Activated naive CD4-positive, alpha-beta T cell treated with anti-CD3 and anti-CD28 coated beads for 36 hours (primary cell): ENCODE measurements at places on chromosomes 11 and 22.

- no peak overlapping the region for H3K27ac ChIP-seq
- no peaks in the 10 kb centered on the region for H3K36me3 ChIP-seq
- no peaks in the 10 kb centered on the region for H3K27me3 ChIP-seq
- H3K4me3 ChIP-seq, result no peak overlapping the region
- DNase-seq, result no peak
Observed at GRCh38 chr11:40240284-40240683, 1219.2 kb downstream of the LRRC4C start.

DNA sequence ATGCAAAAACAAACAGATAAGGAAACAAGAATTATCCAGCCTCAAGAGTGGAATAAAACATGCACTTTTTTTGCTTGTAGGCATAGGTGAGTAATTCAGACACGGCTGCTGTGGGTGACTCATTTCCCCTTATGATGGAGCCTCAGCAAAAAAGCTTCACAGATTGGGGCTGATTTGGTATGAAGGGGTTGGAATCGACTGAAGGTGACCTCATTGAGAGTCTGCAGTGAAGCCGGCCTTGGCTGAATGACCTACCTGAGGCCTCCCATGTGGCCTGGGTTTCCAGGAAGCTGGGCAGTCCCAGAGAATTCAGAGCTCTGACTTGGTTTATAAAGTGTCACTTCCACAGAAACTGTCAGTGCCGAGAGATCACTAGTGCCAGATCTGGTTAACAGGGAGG is 34.2 kb upstream of the VPREB1 start:
- peaks cover 37% of the 10 kb centered on the region for H3K4me1 ChIP-seq
- H3K27ac ChIP-seq, result peak overlapping the region; percentile 92
- no peaks in the 10 kb centered on the region for H3K36me3 ChIP-seq
- H3K4me3 ChIP-seq, result peak overlapping the region; percentile 38

GRCh38 chr22:48757581-48757980 is 1070.1 kb downstream of the BRD1 start:
- H3K4me3 ChIP-seq, result no peak overlapping the region
- no peaks in the 10 kb centered on the region for H3K4me1 ChIP-seq
- H3K36me3 ChIP-seq, result no peaks in the 10 kb centered on the region
- H3K27me3 ChIP-seq, result peaks cover 23% of the 10 kb centered on the region

DNA sequence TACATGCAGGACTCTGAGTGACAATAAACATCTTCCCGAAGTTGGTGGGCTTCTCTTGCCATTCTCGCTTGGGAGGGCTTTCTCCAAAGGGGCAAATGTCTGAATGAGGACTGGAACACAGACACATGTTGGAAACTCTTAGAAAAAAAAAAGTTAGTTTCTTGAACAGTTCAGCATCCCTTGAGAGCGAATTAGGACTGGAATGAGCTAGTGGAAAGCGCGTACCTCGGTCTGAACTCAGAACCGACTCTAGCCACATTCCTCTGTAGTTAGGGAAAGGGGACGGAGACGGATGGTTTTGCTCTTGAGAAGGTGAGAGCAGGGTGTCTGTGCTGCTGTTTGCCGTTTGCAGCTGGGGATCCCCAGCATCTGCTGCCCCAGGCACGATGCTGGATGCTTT is 517.3 kb downstream of the TBC1D22A start:
- no peak for DNase-seq
- H3K27ac ChIP-seq, result no peak overlapping the region
- H3K4me3 ChIP-seq, result no peak overlapping the region
- H3K27me3 ChIP-seq, result no peaks in the 10 kb centered on the region
- H3K4me1 ChIP-seq, result no peaks in the 10 kb centered on the region

DNA sequence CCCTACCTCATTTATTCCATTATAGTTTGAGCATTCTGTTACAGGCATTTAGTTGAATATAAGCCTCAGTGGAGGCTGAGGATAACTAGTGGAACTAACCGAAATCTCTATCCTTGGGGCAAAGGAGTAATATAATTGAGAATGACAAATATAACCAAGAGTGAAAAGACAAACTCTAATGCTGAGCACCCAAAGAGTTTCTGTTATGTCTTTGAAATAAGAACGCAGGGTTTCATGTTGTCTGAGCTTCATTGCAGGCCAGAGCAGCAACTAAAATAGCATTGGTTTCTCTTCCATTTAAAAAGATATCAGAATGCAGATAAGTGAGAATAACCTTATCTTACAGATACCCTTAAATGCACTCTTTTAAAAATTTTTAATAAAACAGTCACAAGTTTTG is 131.8 kb downstream of the SBF2 start:
- H3K4me3 ChIP-seq, result no peak overlapping the region
- no peak overlapping the region for H3K27ac ChIP-seq
- no peaks in the 10 kb centered on the region for H3K27me3 ChIP-seq
- H3K36me3 ChIP-seq, result no peaks in the 10 kb centered on the region

DNA sequence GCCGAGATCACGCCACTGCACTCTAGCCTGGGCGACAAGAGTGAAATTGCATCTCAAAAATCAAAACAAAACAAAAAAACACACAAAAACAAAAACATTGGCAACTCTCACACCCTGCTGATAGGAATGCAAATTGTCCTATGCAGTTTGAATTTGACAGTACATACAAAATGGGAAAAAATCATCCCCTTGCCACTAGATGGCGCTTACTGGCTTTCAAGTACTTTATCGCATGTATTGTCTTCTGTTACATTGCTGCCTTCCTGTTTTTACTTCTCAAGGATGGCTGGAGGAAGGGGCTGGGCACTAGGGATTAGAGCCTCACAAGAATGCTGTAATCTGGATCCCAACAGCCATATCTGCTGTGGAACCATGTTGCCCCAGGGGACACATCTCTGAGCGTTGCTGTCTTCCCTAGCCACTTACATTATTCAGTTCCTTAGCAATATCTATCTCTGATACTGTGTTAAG is 59.4 kb upstream of the A4GALT start:
- no peaks in the 10 kb centered on the region for H3K36me3 ChIP-seq
- no peak overlapping the region for H3K27ac ChIP-seq
- DNase-seq, result peak; percentile 64
- H3K27me3 ChIP-seq, result no peaks in the 10 kb centered on the region
- H3K4me1 ChIP-seq, result no peaks in the 10 kb centered on the region
- no peak overlapping the region for H3K4me3 ChIP-seq

DNA sequence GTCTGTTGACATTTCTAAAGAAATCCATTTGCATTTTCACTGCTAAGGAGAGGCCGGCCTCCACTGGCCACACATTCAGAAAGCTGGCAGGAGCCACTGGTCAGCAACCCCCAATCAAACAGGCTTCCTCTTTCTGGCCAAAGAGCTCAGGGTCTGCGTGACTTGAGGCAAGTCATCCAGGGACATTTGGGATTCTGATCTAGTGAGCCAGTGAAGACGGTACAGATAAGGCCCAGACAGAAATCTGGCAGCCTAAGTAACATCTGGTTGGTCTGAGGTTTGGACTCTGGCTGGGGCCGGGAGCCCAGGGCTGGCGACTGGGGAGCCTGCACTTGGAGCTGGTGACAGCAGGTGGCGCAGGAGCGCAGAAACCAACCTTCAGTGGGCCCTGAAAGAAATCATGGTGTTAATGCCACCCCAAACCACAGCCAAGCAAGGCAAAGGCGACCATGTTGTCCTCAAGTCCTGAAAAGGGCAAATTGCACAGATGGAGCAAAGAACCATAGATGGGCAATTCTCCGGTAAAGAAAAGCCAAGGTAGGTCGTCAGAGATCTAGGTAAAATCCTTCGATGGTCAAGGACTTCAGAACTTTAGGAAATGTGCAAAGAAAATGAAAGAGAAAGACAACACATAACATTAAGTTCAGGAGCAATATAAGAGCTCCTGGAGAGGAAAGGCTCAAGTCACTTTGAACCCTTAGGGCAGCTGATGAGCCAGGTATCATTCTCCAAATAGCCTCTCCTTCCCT is 99.4 kb upstream of the BLID start:
- no peaks in the 10 kb centered on the region for H3K4me1 ChIP-seq
- no peak overlapping the region for H3K4me3 ChIP-seq
- H3K27ac ChIP-seq, result no peak overlapping the region
- H3K36me3 ChIP-seq, result no peaks in the 10 kb centered on the region
- peaks cover 6% of the 10 kb centered on the region for H3K27me3 ChIP-seq

GRCh38 chr22:30640839-30641430 is 5.4 kb downstream of the SLC35E4 start:
- H3K4me1 ChIP-seq, result peaks cover 32% of the 10 kb centered on the region
- no peak for DNase-seq
- no peak overlapping the region for H3K27ac ChIP-seq
- H3K4me3 ChIP-seq, result no peak overlapping the region
- H3K36me3 ChIP-seq, result peaks cover 9% of the 10 kb centered on the region
- H3K27me3 ChIP-seq, result no peaks in the 10 kb centered on the region

DNA sequence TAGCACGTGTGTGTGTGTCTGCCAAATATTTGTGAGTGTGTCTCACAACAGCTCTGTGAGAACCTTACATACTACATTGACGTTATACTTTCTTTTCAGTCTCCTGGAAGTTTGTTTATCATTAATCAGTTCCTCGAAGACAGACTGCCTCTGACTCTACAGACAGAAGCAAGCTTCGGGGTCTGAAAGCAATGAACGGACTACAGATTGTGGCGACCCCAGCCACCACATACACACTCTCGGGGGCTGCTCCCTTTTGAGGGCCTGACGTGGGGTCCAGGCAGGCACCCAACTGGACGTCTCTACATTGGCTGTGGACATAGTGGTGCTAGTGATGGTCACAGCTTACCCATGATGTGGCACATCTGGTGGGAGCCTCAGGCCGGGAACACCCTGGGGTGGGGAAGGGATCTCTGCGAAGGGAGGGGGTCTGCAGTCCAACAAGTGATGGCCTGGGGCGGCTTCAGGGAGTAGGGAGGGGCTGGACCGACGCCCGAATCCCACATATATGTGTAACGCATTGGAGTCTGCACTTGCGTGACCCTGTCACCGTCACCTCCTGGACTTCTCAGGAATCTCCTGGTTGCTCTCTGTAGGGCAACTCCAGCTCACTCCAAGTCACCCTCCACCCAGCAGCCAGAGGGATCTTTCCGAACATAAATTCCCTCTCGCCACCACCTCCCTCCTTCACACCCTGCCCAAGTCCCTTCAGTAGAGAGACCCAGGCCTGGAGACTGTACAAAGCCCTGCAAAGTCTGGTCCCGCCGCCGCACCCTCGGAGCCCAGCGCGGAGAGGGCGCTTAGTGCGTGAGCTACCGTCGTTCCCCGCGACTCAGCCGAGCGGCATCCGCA is 30.4 kb upstream of the TRIM29 start:
- peaks cover 64% of the 10 kb centered on the region for H3K27me3 ChIP-seq
- H3K4me3 ChIP-seq, result peak overlapping the region; percentile 56
- no peak overlapping the region for H3K27ac ChIP-seq
- no peak for DNase-seq

- no peak overlapping the region for H3K4me3 ChIP-seq
- no peaks in the 10 kb centered on the region for H3K27me3 ChIP-seq
- no peak overlapping the region for H3K27ac ChIP-seq
Observed at GRCh38 chr11:6249770-6250555, 9.7 kb upstream of the CCKBR start.

DNA sequence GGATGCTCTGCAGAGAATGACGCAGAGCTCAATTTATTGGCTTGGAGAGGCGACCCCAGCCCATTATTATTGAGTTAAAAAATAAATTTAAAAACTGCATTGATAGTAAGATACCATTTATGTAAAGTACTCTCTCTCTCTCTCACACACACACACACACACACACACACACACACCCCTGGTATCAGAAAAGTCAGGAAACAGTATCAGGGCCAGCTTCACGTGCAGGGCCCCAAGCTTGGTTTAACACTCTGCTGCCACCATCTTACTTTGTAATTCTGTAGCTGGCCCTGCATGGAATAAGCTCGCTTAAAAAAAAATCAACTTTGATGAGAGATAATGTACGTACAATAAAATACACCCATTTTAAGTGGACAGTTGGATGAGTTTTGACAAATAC is 59.8 kb upstream of the CD5 start:
- H3K4me1 ChIP-seq, result peaks cover 70% of the 10 kb centered on the region
- peaks cover 32% of the 10 kb centered on the region for H3K36me3 ChIP-seq
- DNase-seq, result no peak
- no peaks in the 10 kb centered on the region for H3K27me3 ChIP-seq

- no peak for DNase-seq
- peaks cover 1% of the 10 kb centered on the region for H3K36me3 ChIP-seq
- H3K4me1 ChIP-seq, result peaks cover 3% of the 10 kb centered on the region
- H3K27ac ChIP-seq, result no peak overlapping the region
Observed at GRCh38 chr22:39197578-39197977, 45.1 kb upstream of the CBX7 start.

DNA sequence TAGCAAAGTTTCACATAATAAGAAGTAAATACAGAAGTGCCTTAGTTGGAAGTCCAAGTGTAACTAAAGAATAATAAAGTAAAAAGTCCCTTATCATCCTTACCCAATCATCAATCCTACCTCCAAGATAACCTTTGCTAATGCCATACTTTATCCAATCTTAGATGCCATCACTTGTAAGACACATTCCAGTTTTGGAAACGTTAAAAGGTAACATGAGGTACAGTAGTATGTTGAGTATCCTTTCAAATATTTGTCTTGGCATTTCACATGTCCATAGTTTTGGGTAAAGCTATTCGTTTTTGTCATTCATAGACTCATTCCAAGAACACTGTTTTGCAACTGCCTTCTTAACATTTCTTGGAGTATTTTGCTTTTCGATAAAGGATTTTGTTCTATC is 115.2 kb upstream of the TEAD1 start:
- no peaks in the 10 kb centered on the region for H3K36me3 ChIP-seq
- no peaks in the 10 kb centered on the region for H3K4me1 ChIP-seq

GRCh38 chr22:22799561-22799960 is 88.1 kb upstream of the IGLL5 start:
- no peak overlapping the region for H3K4me3 ChIP-seq
- H3K27ac ChIP-seq, result no peak overlapping the region
- H3K27me3 ChIP-seq, result no peaks in the 10 kb centered on the region
- H3K4me1 ChIP-seq, result peaks cover 2% of the 10 kb centered on the region

GRCh38 chr11:132853886-132854285 is 678.4 kb downstream of the OPCML start:
- DNase-seq, result no peak
- H3K27me3 ChIP-seq, result peaks cover 2% of the 10 kb centered on the region
- no peak overlapping the region for H3K4me3 ChIP-seq
- no peaks in the 10 kb centered on the region for H3K36me3 ChIP-seq

- H3K27me3 ChIP-seq, result peaks cover 16% of the 10 kb centered on the region
- no peak overlapping the region for H3K4me3 ChIP-seq
- no peaks in the 10 kb centered on the region for H3K36me3 ChIP-seq
- no peaks in the 10 kb centered on the region for H3K4me1 ChIP-seq
- H3K27ac ChIP-seq, result no peak overlapping the region
- no peak for DNase-seq
Observed at GRCh38 chr11:19785265-19785664, 72.6 kb downstream of the NAV2 start.

DNA sequence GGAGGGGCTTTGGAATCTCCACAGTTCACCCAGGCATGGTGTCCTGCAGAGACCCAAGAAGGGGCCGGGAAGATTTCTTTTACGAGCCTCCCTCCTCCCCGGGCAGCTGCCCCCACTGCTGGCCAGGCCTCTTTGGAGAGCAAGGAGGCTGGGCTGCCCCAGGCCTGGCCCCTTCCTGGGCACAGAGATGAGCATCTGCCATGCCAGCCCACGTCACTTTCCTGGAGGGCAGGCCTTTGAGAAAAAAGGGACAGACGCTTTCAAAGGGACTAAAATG is 60.5 kb upstream of the FGF3 start:
- H3K36me3 ChIP-seq, result no peaks in the 10 kb centered on the region
- H3K4me1 ChIP-seq, result no peaks in the 10 kb centered on the region
- H3K27ac ChIP-seq, result no peak overlapping the region
- no peak for DNase-seq
- peaks cover 3% of the 10 kb centered on the region for H3K27me3 ChIP-seq
- no peak overlapping the region for H3K4me3 ChIP-seq

GRCh38 chr22:18075720-18076497 is 1.9 kb upstream of the PEX26 start:
- peak; percentile 37 for DNase-seq
- H3K27me3 ChIP-seq, result no peaks in the 10 kb centered on the region
- peaks cover 32% of the 10 kb centered on the region for H3K4me1 ChIP-seq
- peak overlapping the region; percentile 56 for H3K4me3 ChIP-seq
- no peak overlapping the region for H3K27ac ChIP-seq
